Activated CD4-positive, alpha-beta memory T cell treated with anti-CD3 and anti-CD28 coated beads, Interleukin-2, amount 10 ng/mL, durations not matched to agents 7 days and 5 days (primary cell): ENCODE measurements at places on chromosomes 4 and X.

DNA sequence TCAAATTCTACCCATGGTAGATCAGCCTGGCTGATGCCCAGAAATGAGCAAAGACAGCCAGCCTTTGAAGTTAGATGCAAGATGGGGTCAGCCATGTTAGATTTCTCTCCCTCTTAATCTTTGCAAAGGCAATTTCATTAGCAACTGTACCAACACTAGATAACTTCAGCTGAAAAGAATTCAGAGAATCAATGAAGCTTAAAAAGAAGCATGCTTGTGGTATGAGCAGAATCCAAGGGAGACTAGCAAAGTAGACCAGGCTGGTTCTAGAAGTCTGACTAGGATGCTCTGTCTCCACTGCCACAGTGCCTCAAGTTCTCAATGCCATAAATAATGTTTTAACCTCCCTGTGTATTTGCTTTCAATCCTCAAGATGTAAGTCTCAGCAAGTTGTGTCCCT, 247.3 kb downstream of the SLC7A11 start:
- H3K4me3 ChIP-seq = no peak overlapping the region
- no peaks in the 10 kb centered on the region for H3K27me3 ChIP-seq
- H3K36me3 ChIP-seq = no peaks in the 10 kb centered on the region
- DNase-seq = no peak
- H3K4me1 ChIP-seq = no peaks in the 10 kb centered on the region

DNA sequence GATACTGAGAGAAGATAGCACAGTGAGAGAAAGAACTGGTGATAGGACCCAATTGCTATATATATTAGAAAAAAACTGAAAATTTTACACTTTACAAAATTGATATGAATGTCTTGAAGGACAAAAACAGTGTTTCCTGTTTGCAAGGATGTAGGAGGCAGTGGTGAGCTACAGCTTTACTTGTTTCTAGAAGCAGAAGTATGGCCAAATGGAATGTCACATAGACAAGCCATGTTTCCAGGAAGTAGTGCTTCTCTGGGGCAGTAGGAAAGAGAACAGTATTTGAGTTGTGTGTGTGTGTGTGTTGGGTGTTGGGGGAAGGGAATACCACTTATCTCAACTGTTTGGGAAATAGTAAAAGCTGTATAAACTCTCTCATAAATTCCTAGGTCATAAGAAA, 60.9 kb upstream of the IBSP start:
- H3K4me3 ChIP-seq = no peak overlapping the region
- H3K27ac ChIP-seq = no peak overlapping the region
- H3K27me3 ChIP-seq = peaks cover 4% of the 10 kb centered on the region
- no peaks in the 10 kb centered on the region for H3K4me1 ChIP-seq

DNA sequence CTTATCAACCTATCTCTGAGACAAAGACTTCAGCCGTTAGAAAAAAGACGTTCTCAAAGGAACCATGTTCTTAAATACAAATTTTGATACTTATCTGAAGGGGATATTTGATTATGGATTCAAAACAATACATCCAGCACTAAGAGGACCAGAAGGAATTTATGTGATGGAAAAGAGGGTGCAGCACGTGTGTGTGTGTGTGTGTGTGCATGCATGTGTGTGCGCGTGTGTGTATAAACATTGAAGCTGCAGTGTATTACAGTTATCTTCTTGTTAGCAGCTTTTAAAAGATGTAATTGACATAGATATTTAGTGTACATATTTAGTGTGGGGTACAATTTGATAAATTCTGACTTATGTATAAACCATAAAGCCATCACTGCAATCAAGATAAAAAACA, 44.9 kb downstream of the ANK2 start:
- no peaks in the 10 kb centered on the region for H3K4me1 ChIP-seq
- no peaks in the 10 kb centered on the region for H3K27me3 ChIP-seq
- H3K27ac ChIP-seq = no peak overlapping the region
- H3K4me3 ChIP-seq = no peak overlapping the region
- DNase-seq = no peak

DNA sequence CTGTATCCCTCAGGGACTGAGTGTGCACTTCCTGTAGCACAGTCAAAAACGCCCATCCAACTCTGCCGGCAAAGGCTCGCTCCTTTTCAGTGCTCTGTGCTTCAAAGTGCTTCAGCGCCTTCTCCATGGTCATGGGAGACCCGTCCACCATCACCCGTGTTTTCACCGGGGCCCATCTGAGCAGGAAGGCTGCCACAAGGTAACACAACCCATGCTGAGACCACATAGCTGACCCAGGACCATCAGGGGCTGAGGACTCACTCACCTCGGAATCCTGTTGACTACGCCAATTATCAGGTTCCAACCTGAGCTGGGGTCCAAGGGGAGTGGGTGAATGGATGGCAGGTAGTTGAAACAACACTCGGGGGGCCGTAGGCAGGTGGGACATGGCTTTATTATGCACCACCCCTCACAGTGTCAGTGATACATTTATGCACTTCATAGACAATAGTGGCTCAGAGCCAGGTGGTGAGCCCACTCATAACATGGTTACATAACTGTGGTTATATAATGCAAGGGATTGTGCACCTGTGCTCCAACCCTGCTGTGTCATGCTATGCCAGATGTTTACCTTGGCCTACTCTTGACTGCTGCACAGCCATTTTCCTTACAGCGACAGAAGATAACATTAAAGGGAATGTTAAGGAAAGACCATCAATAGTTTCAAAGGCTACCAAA, 227.8 kb downstream of the ADGRL3 start:
- no peak for DNase-seq
- H3K36me3 ChIP-seq = no peaks in the 10 kb centered on the region
- no peak overlapping the region for H3K27ac ChIP-seq
- no peak overlapping the region for H3K4me3 ChIP-seq
- H3K27me3 ChIP-seq = no peaks in the 10 kb centered on the region

DNA sequence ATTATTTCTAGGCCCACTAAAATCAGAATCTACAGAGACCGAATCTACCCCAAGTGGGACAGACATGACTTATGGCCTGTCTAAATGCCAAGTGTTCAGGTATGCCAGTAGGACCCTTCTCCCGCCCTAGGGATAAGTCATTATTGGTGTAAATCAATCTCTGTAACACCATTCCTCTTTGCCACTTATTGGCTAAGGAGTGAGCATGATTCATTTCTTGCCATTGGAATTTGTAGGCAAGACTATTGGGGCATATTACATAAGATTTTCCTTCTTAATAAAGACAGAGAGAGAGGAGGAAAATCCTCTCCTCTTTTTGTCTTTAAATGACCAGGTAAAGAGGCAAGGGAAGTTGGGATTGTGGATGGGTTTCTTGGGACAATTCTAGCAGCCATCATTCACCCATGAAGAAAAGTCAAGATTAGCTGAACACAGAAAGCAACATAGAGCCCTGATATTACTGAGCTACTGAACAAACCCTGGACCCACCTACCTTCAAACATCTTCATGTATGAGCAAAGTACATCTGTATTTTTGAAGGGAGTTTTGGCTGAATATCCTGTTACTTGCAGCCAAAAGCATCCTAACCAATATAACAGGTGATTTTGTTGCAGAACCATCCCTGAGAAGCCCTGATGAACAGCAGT, 2.6 kb downstream of the SLC9B2 start:
- no peak overlapping the region for H3K27ac ChIP-seq
- peaks cover 20% of the 10 kb centered on the region for H3K36me3 ChIP-seq
- DNase-seq = no peak

DNA sequence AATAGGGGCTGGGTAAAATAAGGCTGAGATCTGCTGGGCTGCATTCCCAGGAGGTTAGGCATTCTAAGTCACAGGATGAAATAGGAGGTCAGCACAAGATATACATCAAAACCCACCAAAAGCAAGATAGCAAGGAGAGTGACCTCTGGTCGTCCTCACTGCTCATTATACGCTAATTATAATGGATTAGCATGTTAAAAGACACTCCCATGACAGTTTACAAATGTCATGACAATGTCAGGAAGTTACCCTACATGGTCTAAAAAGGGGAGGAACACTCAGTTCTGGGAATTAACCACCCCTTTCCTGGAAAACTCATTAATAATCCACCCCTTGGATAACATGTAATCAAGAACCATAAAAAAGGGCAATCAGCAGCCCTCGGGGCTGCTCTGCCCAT, 403.6 kb downstream of the KCNIP4 start:
- no peaks in the 10 kb centered on the region for H3K36me3 ChIP-seq
- H3K4me3 ChIP-seq = no peak overlapping the region
- no peaks in the 10 kb centered on the region for H3K4me1 ChIP-seq

GRCh38 chrX:32501606-32502005, 709.7 kb downstream of the DMD start:
- no peaks in the 10 kb centered on the region for H3K4me1 ChIP-seq
- no peak overlapping the region for H3K27ac ChIP-seq
- H3K36me3 ChIP-seq = no peaks in the 10 kb centered on the region
- no peaks in the 10 kb centered on the region for H3K27me3 ChIP-seq
- H3K4me3 ChIP-seq = no peak overlapping the region

GRCh38 chr4:183201331-183201730, 102.3 kb downstream of the WWC2 start:
- H3K36me3 ChIP-seq = no peaks in the 10 kb centered on the region
- H3K27me3 ChIP-seq = peaks cover 15% of the 10 kb centered on the region
- no peak for DNase-seq
- H3K27ac ChIP-seq = no peak overlapping the region
- no peak overlapping the region for H3K4me3 ChIP-seq

- no peak for DNase-seq
- H3K36me3 ChIP-seq = no peaks in the 10 kb centered on the region
- no peaks in the 10 kb centered on the region for H3K27me3 ChIP-seq
- H3K27ac ChIP-seq = no peak overlapping the region
These were observed 69.5 kb downstream of the RRAGB start for GRCh38 chrX:55787063-55787462.

GRCh38 chr4:9804918-9805317, 23.5 kb downstream of the DRD5 start:
- peaks cover 52% of the 10 kb centered on the region for H3K27me3 ChIP-seq
- no peak overlapping the region for H3K27ac ChIP-seq
- H3K36me3 ChIP-seq = no peaks in the 10 kb centered on the region
- H3K4me3 ChIP-seq = no peak overlapping the region
- no peaks in the 10 kb centered on the region for H3K4me1 ChIP-seq

DNA sequence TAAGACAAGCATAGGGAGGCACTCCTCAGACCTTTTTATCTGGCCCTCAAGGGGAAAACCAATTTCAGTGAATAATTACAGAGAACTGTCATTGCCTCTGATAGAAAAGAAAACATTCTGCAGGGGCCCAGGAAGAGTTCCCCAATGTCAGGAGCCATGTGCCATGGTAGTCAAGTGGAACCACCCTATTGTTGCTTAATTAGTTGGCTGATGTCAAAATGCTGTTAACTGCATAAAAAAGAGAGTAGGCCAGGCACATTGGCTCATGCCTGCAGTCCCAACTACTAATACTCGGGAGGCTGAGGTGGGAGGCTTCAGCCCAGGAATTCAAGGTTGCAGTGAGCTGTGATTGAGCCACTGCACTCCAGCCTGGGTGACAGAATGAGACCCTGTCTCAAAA, 28.6 kb upstream of the OGT start:
- H3K27ac ChIP-seq = no peak overlapping the region
- no peaks in the 10 kb centered on the region for H3K27me3 ChIP-seq
- no peak for DNase-seq
- H3K4me1 ChIP-seq = no peaks in the 10 kb centered on the region
- no peak overlapping the region for H3K4me3 ChIP-seq

DNA sequence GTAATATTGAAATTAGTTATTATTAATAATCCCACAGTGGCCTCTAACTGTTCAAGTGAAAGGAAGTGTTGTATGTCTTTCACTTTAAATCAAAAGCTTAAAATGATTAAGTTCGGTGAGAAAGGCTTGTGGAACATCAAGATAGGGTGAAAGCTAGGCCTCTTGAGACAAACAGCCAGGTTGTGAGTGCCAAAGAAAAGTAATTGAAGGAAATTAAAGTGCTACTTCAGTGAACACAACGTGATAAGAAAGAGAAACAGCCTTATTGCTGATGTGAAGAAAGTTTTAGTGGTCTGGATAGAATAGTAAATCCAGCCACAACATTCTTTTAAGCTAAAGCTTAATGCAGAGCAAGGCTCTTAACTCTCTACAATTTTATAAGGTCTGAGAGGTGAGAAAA, 42.6 kb upstream of the IL13RA2 start:
- no peak overlapping the region for H3K27ac ChIP-seq
- H3K4me1 ChIP-seq = no peaks in the 10 kb centered on the region
- no peaks in the 10 kb centered on the region for H3K36me3 ChIP-seq

- H3K27ac ChIP-seq = no peak overlapping the region
- peaks cover 71% of the 10 kb centered on the region for H3K4me1 ChIP-seq
- DNase-seq = no peak
- H3K27me3 ChIP-seq = no peaks in the 10 kb centered on the region
- H3K4me3 ChIP-seq = no peak overlapping the region
- H3K36me3 ChIP-seq = peaks cover 65% of the 10 kb centered on the region
These were observed 15.7 kb downstream of the PRKX start for GRCh38 chrX:3697701-3698279.

DNA sequence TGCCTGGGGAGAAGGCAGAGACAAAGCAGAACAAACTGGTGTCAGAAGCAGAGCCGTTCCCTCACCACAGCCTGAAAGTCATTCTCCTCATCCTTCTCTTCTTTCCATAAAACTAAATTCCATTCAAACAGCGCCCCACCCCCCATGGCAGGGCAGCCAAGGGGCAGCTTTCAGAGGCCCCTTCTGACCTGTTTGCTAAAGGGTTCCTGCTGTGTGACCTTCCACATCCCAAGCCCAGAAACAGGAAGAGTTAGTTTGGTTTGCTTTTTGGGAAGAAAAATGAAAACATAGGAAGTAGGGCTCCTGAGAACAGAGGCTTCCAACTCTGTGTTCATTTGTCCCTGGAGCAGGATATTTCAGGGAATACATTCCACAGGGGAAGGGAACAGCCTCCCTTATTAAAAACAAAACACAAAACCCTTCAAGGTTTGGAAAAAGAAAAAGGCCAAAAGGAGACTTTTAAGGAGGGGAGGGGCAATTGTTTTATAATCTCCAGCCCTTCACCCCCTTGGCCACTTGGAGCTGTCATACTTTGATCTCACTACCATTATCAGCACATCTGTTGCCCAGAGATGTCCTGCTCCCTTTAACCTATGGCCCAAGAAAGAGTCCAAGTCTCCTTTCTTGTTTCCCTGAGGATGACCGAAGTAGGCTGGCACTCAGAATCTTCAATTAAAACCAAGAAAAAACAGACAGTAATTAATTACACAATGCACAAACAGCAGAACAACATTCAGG, 25.3 kb downstream of the STARD8 start:
- H3K36me3 ChIP-seq = no peaks in the 10 kb centered on the region
- no peak overlapping the region for H3K27ac ChIP-seq
- H3K27me3 ChIP-seq = no peaks in the 10 kb centered on the region
- no peaks in the 10 kb centered on the region for H3K4me1 ChIP-seq

DNA sequence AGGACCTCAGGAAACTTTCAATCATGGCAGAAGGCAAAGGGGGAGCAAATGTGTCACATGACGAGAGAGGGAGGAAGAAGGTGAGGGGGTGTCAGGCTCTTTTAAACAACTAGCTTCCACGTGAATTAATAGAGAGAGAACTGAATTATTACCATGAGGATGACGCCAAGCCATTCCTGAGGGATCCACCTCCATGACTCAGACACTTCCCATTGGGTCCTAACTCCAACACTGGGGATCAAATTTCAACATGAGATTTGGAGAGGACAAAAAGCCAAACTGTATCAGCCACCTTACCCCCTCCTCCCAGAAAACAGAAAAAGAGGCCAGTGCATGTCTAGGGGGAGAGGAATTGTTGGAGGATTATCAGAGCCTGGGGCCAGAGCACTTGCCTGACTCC, 40.4 kb upstream of the LAS1L start:
- no peak overlapping the region for H3K27ac ChIP-seq
- DNase-seq = no peak
- no peak overlapping the region for H3K4me3 ChIP-seq

- DNase-seq = no peak
- no peak overlapping the region for H3K4me3 ChIP-seq
- H3K27ac ChIP-seq = no peak overlapping the region
- no peaks in the 10 kb centered on the region for H3K36me3 ChIP-seq
- H3K4me1 ChIP-seq = no peaks in the 10 kb centered on the region
- H3K27me3 ChIP-seq = peaks cover 23% of the 10 kb centered on the region
These were observed 1.3 kb downstream of the GABRE start for GRCh38 chrX:151973060-151973661.
